Transverse colon (tissue), 4 donors: ENCODE measurements at places on chromosomes 16 and 17. TPM values are rescaled to one million over a fixed set of nuclear protein-coding genes. Genes with fewer than 3 reads are reported as not detected.

ELMO3 gene
- total RNA-seq, result 81.5 TPM

LRRC37A gene
- 3.0 TPM for total RNA-seq

GRCh38 chr17:50501054-50501453 is 7.2 kb upstream of the MYCBPAP start:
- peak; percentile 33 for DNase-seq

- no peak for DNase-seq
These were observed 170.0 kb downstream of the C16orf78 start for GRCh38 chr16:49543631-49543946.

- DNase-seq, result no peak
These were observed 3.7 kb downstream of the ELOB start for GRCh38 chr16:2773188-2773968.

- no peak for DNase-seq
These were observed 45.8 kb downstream of the LCMT1 start for GRCh38 chr16:25157271-25157875.

- peak; percentile 19 for DNase-seq
These were observed 142.5 kb downstream of the PARN start for GRCh38 chr16:14487579-14487978.
